ENCODE measurements at places on chromosomes 1 and 21.

DNA sequence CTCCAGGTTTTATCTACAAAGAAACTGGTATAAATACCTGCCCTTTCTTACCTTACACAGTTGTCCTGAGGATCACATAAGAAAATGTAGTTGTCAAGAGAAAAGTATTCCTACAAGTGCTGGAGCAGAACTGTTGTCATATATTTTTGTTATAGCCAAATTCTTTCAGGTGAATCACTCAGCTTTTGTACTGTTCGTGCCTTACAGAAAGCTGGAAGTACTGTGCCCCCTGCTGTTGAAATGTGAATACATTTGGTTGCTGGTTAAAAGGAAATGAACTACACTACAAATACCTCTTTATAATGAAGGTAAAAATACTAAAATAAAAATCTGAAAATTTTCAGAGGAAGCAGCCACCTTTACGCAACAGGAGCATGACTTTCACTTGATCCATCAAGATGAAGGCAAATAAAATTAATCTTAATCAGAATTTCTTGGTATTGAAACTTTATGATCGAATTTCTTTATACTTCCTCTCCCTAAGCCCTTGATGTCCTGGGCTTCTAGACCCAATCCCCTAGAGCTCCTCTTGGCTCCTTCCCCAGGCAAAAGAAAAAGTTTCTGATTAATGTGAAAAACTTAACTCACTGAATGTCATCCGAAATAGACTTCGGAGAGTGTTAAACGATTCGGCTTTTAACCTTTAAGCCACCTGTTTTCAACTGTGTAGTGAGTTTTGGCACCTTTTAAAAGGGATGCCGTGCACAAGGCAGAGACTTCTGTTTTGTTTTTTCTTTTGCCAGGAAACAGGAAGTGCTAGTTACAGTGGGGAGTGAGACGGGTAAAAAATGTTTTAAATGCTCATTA is 12.5 kb downstream of the CHML start:
- peak; percentile 83 for DNase-seq

- DNase-seq, result peak; percentile 99
These were observed 1.1 kb upstream of the JUN start for GRCh38 chr1:58784758-58785441.

DNA sequence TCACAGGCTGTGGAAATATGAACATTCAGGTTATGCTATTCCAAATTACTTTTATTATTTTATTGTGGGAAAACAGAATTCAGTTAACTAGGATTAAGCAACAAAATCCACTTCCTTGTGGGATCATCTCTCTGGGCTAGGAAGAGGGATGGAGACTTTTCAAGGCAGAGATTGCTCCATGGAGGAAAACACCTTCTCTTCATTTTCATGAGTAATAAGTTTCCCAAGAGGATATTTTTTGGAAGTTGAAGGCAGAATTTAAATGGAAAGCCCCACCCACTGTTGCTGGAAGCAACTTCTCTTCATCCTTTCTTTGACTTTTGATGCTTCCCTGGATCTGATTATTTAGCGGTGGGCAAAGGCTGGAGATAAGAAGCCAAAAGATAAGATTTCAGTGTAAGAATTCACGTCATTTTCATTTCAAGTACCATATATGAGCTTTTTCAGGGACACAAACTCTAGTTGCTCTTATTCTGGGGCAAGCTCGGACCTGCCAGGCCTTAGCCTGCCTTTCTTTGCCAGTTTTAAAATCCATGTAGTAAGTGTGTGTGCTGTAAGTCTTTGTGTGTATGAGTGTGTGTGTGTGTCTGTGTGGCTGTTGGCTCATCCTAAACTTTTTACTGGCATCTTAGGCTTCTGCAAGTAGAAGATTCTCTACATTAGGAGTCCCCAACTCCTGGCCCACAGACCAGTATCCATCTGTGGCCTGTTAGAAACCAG is 11.7 kb upstream of the IL24 start:
- no peak for DNase-seq

DNA sequence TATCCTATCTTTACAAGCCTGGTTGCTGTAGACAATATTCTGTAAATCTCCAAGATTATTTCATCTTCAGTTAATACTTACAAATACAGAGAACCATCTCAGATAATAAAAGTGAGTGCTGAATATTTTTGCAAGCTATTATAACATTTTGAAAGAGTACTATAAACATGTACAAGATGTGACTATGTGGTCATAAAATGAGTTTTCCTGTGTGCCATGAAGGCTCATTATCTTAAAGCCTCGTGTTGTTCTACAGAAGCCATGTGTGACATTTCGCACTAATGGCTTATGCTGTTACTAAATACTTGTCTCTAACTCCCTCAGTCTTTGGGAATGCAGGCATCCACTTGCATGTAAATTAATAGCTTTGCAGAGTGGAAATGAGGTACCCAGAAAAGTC is 48.3 kb downstream of the SAMSN1 start:
- DNase-seq, result no peak

DNA sequence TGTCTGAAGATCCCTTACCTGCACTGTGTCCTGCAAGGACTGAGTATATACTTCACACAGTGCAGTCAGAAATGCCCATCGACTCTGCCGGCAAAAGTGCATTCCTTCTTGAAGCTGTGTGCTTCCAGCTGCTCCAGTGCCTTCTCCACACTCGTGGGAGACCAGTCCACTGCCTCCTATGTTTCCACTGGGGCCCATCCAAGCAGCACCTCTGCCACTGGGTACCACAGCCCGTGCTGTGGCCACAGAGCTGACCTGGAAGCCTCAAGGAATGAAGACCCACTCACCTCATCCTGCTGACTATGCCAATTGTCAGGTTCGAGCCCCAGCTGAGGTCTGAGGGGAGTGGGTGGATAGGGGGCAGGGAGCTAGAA is 108.1 kb downstream of the GDAP2 start:
- DNase-seq, result no peak

DNA sequence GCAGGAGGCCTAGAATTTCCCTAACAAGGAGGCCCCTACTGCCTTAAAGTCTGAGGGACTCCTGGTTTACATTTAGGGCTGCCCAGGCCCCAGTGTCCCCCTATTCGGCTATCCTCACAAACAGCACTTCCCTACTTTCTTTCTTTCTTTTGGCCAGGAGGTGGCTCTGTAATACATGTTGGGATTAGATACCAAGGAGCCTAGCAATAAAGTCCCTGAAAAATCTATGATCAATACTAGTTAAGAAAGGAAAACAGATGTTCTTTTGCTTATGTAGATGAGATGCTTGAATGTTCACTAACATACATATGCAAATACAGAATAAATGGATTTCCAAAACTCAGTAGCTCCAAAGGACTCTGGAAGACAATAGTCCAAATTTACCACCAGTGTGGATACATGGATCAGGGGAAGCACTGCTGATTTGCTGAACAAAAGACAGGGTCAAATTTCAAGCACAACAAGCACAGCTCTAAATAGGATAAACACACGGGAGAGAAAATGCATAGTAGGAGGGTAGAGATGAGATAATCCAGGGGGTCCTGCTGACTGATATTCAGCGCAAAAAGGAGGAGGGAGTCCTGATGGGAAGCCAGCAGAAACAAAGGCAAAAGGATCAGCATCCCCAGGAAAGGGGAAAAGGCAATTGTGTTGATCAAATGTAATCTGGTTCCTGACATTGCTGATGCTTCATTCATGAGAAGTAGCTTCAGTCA is 240.0 kb downstream of the NUF2 start:
- peak; percentile 66 for DNase-seq

DNA sequence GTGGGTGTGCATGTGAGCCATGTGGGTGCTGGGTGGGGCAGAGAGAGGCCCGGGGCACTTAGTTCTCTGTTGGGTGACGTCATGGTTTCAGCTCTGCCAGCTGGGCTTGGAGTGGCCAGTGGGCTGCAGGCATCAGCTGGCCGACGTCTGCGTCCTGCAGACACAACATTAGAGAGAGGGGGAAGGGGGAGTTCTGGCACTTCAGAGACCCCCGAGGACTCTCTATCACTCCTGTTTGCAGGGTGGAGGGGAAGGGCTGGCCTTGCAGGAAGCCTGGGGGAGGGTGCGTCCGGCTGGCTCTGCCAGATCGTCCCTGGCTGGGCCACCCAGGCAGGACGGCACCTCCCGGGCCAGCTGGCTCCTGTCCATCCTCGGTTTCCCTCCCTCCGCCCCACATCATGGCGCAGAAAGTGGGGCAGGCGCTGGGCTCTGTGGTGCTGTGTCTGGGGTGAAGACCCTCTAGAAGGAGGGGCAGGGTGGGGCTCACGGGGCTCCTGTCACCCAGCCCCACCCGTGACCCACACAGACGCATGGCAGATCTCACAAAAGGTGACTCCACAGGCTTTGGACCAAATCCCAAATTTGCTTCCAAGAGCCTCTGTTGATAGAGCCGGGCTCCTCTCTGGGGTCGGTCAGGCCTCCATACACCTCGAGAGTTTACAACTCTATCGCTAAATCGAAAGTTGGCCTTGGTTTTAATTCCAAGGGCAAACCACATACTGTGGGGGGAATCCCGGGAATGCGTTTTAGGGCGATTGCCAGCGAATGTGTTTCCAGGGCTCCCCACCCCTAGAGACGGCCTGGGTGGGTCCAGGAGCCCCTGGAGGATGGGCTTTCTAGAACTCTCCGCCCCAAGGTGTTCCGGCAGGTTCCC is 73.4 kb upstream of the TTC34 start:
- DNase-seq, result no peak

GRCh38 chr1:94504601-94505000 is 37.0 kb downstream of the F3 start:
- no peak for DNase-seq

DNA sequence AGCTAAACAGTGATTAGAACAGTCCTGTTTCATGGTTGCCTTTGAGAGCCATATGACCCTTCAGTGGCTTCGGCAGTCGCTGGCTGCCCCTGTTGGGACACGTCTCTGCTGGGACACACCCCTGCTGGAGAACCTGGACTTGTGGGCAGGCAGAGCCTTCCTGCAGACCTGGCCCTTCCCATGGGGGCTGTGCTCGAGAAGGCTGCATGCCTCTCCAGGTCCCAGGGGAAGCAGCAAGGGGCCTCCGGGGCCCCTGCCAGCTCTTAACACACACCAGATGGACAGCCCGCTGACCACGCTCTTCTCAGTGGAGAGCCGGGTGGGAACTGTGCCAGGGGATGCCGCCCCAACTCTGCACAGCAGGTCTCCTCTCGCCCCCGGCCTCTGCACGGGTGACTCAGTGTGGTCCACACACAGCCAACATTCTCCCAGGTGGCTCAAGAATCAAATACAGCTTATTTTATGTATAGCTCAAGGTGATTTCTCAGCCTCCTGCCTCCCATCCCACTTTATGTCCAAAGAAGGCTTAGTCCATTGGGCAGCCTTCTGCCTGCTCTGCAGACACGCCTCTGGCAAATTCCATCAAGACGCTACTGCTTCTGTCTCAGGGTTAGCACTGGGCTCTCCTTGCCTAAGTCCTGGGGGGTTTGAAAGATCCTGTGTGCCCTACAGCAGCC is 450.8 kb downstream of the KIF26B start:
- DNase-seq, result no peak

- DNase-seq, result peak; percentile 43
These were observed 165.0 kb downstream of the TRIM33 start for GRCh38 chr1:114345930-114346479.

DNA sequence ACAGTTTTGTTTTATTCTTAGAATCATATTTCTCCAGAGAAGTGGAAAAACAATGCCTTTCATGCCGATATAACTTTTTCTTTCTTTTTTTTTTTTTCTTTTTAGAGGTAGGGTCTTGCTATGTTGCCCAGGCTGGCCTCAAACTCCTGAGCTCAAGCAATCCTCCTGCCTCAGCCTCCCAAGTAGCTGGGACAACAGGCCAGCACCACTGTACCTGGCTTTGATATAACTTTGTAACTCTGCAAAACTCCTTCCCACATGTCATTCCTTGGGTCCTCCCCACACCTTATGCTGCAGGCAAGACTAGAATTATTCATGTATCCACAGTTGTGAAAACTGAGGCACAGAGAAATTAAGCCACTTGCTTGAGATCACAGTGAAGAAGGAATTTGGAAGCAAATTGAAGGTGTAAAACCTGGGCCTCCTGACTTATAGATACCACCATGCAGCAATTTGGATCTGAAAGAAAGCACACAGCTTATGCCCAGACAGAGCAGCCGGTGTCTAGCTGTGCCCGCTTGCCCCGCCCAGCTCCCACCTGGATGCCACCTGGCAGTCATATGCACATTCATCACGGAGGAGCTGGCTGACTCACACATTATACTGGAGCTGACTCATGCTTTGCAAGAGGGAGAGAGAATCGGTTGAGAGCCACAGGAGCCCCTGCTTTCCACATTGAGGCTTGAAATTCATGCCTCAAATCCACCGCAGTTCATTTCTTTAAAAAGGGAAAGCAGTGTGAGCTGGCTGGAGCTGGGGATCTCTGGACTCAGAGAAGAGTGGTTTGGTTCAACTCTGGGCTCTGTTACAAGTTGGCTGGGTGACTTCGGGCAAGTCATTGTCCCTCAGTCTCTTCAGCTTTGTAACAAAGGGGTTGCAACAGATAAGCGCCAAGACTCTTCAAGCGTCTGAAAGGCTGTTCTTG is 8.3 kb upstream of the SLC2A1 start:
- peak; percentile 99 for DNase-seq

- no peak for DNase-seq
These were observed 16.5 kb upstream of the FOXO6 start for GRCh38 chr1:41344708-41345159.
